Thoracic aorta (tissue), 2 donors: ENCODE measurements at places on chromosomes 1 and 21. TPM values are rescaled to one million over a fixed set of nuclear protein-coding genes. Genes with fewer than 3 reads are reported as not detected.

Gene DAB1
- total RNA-seq = not detected

Gene OR2L8
- not detected for total RNA-seq

Gene TSPAN1
- total RNA-seq = 3.1 TPM

Gene RGS4
- total RNA-seq = 32.6 TPM

Gene ZFP69B
- 0.95 TPM for total RNA-seq

Gene CR1L
- total RNA-seq = not detected

Gene IFI44
- 34.9 TPM for total RNA-seq

DNA sequence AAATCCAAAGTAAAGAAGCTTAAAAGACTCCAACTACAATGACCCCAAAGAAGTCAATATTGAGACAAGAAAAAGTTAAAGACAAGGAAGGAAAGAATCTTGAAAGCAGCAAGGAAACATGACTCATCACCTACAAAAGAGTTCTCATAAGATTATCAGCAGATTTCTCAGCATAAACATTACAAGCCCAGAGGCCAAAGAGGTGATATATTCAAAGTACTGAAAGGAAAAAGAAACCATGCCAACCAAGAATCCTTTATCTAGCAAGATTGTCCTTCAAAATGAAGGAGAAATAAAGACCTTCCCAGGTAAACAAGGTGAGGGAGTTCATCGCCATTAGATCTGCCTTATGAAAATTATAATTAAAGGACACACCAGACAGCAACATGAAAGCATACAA, 49.8 kb downstream of the CSMD2 start:
- no peaks in the 10 kb centered on the region for H3K4me1 ChIP-seq
- no peak for DNase-seq
- H3K4me3 ChIP-seq = no peak overlapping the region
- no peaks in the 10 kb centered on the region for H3K27me3 ChIP-seq
- H3K27ac ChIP-seq = no peak overlapping the region

DNA sequence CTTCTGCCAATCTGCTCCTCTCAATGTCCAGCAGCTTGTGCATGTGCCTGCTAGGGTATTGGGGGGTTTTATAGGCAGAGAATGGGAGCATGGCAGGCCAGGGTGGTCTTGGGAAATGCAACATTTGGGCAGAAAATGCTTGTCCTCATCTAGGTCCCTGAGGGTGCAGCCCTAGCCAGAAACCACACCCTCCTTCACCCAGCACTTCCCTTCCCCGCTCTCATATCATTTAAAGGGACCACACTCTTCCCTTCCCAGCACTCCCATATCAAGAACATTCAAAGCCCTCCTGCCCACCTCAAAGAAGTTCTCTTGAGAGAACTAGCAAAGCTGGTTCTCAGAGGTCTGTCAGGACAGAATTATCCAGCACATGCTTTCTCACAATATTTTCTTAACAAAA, 62.1 kb downstream of the HSD3B1 start:
- H3K4me3 ChIP-seq = no peak overlapping the region
- H3K4me1 ChIP-seq = no peaks in the 10 kb centered on the region
- DNase-seq = no peak

DNA sequence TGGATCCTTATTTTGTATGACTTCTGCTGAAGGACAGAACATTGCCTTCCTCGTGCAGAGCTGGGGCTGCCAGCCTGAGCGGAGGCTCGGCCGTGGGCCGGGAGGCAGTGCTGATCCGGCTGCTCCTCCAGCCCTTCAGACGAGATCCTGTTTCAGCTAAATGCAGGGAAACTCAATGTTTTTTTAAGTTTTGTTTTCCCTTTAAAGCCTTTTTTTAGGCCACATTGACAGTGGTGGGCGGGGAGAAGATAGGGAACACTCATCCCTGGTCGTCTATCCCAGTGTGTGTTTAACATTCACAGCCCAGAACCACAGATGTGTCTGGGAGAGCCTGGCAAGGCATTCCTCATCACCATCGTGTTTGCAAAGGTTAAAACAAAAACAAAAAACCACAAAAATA, 27.5 kb upstream of the KDM4A start:
- H3K27me3 ChIP-seq = no peaks in the 10 kb centered on the region
- H3K36me3 ChIP-seq = peaks cover 14% of the 10 kb centered on the region
- H3K4me1 ChIP-seq = no peaks in the 10 kb centered on the region

DNA sequence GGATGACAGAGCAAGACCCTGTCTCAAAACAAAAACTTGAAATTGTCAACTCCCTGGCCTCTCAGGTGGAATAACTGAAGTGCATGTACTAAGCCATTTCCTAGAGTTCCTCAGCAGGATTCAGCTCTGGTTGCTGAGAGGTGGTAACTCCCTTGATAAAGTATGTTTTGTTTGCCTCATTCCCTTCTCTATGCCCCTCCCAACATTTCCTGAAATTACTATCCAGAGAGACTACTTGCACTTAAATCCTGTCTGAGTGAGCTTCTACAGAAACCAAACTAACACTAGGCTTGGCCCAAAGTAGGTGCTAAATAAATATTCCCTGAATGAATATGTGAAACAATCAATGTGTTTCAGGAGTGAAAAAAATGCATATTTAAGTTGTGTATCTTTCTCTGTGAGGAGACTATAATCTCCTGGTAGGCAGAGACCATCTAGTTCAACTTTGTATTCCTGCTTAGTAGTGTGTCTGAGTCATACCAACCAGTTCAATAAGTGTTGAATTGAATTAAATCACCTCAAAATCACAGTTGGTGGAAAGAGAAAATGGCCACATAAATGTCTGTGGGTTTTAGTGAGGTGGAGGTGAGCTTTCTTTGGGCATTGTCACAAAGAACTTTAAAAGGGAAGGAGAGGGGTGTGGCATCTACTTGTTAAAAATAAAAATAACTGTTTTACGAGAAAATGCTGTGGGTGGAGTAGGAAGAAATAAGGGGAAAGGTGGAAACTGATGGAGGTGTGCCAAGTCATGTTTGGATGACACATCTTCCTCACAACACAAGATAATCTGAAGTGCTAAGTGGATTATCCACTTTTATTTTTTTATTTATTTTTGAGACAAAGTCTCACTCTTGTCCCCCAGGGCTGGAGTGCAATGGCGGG, 12.6 kb downstream of the RIMKLA start:
- H3K4me3 ChIP-seq = no peak overlapping the region
- H3K27ac ChIP-seq = no peak overlapping the region
- no peaks in the 10 kb centered on the region for H3K36me3 ChIP-seq
- no peaks in the 10 kb centered on the region for H3K4me1 ChIP-seq

DNA sequence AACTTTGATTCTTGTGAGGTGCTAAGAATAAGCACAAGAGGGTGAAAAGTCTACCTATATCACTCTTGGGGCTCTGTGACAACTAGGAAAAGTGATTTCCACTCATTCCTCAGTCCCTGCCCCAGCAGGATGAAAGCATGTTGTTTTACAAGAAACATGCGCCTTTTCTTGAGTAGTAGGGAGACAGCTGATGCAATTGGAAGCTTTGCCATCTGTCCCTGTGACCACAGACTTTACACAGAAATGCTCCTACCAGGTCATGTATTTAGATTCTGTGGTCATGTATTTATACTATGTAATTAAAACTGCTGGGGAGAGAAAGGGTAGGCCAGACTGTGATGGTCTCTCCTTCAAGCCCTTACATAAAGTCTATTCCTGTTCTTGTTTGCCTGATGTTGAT, 445.5 kb downstream of the PTPRC start:
- H3K27ac ChIP-seq = no peak overlapping the region
- no peak for DNase-seq
- H3K27me3 ChIP-seq = no peaks in the 10 kb centered on the region
- H3K4me1 ChIP-seq = no peaks in the 10 kb centered on the region

GRCh38 chr1:84969489-84970250, 27.2 kb downstream of the MCOLN2 start:
- no peak for DNase-seq
- no peak overlapping the region for H3K4me3 ChIP-seq
- H3K36me3 ChIP-seq = no peaks in the 10 kb centered on the region
- no peak overlapping the region for H3K27ac ChIP-seq

- peaks cover 77% of the 10 kb centered on the region for H3K4me1 ChIP-seq
- no peaks in the 10 kb centered on the region for H3K36me3 ChIP-seq
- H3K4me3 ChIP-seq = no peak overlapping the region
Measured at GRCh38 chr1:170705981-170706380, 42.0 kb downstream of the PRRX1 start.

DNA sequence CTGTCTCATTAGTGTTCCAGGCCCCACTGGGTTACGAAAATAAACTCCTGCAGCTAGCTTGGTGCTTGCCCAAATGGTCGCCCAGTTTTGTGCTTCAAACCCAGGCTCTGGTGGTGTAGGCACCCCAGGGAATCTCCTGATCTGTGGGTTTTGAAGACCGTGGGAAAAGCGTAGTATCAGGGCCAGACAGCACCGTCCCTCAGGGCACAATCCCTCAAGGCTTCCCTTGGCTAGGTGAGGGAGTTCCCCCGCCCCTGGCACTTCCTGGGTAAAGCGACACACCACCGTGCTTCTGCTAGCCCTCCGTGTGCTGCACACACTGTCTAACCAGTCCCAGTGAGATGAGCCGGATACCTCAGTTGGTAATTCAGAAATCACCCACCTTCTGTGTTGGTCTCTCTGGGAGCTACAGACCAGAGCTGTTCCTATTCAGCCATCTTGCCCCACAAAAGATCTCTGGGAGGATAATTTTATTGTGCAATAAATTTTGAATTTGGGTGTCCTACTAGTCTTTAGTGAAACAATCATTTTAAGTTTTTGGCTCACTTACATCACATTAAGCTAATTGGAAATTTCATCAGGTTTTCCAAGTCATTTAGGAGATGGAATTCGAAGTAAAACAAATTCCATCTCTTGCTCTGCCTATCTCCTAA, 9.4 kb upstream of the SLC25A24 start:
- DNase-seq = no peak
- no peaks in the 10 kb centered on the region for H3K4me1 ChIP-seq
- H3K27me3 ChIP-seq = no peaks in the 10 kb centered on the region
- no peak overlapping the region for H3K4me3 ChIP-seq
- H3K36me3 ChIP-seq = no peaks in the 10 kb centered on the region

DNA sequence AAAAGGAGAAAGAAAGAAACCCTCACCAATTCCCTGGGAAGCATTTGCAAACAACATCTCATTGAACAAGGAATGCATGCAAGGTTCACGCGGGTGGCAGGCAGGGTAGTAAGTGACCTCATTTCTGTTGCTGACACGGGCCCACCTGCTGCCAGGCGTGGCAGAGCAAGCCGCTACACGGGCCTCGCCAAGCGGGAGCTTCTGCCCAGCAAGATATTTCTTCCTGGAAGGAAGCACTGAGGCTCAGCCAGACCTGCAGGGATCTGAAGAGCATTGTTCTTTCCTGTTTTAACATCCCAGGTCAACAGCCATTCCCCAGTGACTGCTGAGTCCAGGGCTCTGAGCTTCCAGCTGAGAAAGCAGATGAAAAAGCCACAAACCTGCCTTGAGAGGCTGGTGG, 91.9 kb upstream of the IGSF21 start:
- no peaks in the 10 kb centered on the region for H3K36me3 ChIP-seq
- H3K4me1 ChIP-seq = no peaks in the 10 kb centered on the region
- H3K27ac ChIP-seq = no peak overlapping the region
- no peak for DNase-seq

GRCh38 chr1:181184621-181185020, 96.1 kb downstream of the IER5 start:
- no peaks in the 10 kb centered on the region for H3K27me3 ChIP-seq
- no peaks in the 10 kb centered on the region for H3K4me1 ChIP-seq
- no peak for DNase-seq
- no peaks in the 10 kb centered on the region for H3K36me3 ChIP-seq

- DNase-seq = no peak
- H3K4me1 ChIP-seq = no peaks in the 10 kb centered on the region
- H3K27ac ChIP-seq = no peak overlapping the region
- H3K27me3 ChIP-seq = no peaks in the 10 kb centered on the region
- no peaks in the 10 kb centered on the region for H3K36me3 ChIP-seq
- H3K4me3 ChIP-seq = no peak overlapping the region
Measured at GRCh38 chr21:41979335-41979734, 25.5 kb upstream of the C2CD2 start.

- no peaks in the 10 kb centered on the region for H3K36me3 ChIP-seq
- H3K27ac ChIP-seq = no peak overlapping the region
- no peaks in the 10 kb centered on the region for H3K27me3 ChIP-seq
- H3K4me3 ChIP-seq = no peak overlapping the region
- H3K4me1 ChIP-seq = no peaks in the 10 kb centered on the region
- no peak for DNase-seq
Measured at GRCh38 chr1:178407215-178407614, 89.5 kb downstream of the CLEC20A start.

DNA sequence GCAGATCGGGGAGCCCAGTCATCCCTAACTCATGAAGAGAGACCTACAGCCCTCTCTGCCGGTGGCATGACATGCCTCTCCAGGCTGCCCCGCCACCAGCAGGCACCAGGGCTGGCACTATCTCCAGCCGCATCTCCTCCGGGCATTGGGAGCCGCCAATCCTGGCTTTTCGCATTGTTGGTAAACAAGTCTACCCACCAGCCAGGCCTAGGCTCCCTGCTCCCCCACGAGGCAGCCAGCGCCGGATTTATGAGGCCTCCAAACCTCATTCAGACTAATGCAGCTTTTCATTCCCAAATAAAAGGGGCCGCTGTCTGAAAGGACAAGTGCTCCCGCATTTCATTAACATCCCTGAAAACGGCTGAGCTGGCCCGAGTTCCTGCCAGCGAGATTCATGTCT, 3.4 kb upstream of the GRIK3 start:
- H3K4me3 ChIP-seq = no peak overlapping the region
- no peaks in the 10 kb centered on the region for H3K36me3 ChIP-seq
- no peak overlapping the region for H3K27ac ChIP-seq
- no peaks in the 10 kb centered on the region for H3K4me1 ChIP-seq
- no peak for DNase-seq

DNA sequence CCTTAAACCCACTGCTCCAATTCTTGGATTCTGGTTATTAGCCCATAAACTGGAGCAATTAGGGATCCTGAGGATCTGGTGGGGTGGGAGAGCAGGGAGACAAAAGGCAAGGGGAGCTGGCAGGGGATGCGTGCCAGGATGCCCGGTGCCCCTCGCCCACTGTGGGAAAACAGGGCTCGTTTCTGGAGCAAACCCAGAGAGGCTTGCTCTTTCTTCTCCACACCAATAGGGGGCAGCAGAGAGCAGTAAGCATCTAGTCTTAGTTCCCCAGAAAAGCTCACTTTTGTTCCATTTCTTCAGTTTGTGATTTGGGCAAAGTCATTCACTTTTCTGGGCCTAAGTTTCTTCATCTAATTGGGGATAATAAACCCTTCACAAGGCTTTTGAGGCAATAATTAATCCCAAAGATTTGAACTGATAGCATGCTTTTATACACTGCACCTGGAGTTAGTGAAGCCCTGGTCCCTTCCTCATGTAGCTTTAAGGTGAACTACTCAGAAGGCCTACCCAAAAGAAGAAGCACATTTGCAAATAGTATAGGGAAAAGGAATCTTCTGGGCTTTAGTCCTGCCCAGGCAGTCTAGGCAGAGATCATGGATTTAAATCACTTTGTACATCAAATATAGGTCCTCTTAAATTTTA, 160.6 kb upstream of the USP24 start:
- H3K4me3 ChIP-seq = no peak overlapping the region
- no peaks in the 10 kb centered on the region for H3K27me3 ChIP-seq
- no peaks in the 10 kb centered on the region for H3K36me3 ChIP-seq
- DNase-seq = no peak
- no peaks in the 10 kb centered on the region for H3K4me1 ChIP-seq
- no peak overlapping the region for H3K27ac ChIP-seq

- no peaks in the 10 kb centered on the region for H3K27me3 ChIP-seq
- H3K4me1 ChIP-seq = no peaks in the 10 kb centered on the region
- no peak for DNase-seq
- no peak overlapping the region for H3K27ac ChIP-seq
- H3K36me3 ChIP-seq = no peaks in the 10 kb centered on the region
Measured at GRCh38 chr1:241263346-241263745, 93.7 kb downstream of the RGS7 start.

- no peaks in the 10 kb centered on the region for H3K27me3 ChIP-seq
- H3K36me3 ChIP-seq = no peaks in the 10 kb centered on the region
- no peak overlapping the region for H3K4me3 ChIP-seq
Measured at GRCh38 chr1:185938396-185938795, 204.2 kb downstream of the HMCN1 start.
